T-helper 17 cell (primary cell): ENCODE measurements at places on chromosomes 12 and 14. TPM values are rescaled to one million over a fixed set of nuclear protein-coding genes. Genes with fewer than 3 reads are reported as not detected.

- DNase-seq: no peak
These were observed 100.4 kb downstream of the HMGA2 start for GRCh38 chr12:65924716-65925115.

DNA sequence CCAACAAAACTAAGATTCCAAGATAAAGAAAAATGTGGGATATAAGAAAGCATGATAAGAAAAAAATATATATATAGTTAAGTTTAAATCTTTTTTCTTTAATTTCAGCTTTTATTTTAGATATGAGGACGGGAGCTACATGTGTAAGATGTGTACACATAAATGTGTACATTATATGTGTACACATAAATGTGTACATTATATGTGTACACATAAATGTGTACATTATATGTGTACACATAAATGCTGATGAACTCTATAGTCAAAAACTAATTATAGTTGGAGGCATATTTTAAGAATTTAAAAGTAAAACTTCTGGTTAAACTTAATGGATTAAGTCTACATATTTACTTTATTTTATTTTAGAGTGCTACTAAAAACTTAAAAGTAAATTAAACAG is 123.6 kb downstream of the BTG1 start:
- no peak for DNase-seq

DNA sequence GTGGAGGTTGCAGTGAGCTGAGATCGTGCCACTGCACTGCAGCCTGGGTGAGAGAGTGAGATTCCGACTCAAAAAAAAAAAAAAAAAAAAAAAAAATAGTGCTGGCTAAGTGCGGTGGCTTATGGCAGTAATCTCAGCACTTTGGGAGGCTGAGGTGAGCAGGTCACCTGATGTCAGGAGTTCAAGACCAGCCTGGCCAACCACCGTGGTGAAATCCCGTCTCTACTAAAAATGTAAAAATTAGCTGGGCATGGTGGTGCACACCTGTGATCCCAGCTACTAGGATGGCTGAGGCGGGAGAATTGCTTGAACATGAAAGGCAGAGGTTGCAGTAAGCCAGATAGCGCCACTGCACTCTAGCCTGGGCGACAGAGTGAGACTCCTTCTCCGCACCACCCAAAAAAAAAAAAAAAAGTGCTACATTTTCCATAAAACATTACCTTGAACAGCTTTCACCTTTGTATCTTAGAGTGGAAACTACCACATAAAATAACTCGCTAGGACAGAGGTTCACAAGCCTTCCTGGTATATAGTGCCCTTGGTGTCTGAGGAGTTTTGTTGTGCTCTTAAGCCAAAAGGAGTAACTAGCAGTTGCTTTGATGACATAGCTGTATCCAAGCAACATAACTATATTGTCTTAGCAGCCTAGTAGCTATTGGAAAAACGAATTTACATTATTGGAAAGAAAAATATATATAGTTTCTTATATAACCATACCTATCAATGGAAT is 11.1 kb downstream of the PTGES3 start:
- DNase-seq: no peak

DNA sequence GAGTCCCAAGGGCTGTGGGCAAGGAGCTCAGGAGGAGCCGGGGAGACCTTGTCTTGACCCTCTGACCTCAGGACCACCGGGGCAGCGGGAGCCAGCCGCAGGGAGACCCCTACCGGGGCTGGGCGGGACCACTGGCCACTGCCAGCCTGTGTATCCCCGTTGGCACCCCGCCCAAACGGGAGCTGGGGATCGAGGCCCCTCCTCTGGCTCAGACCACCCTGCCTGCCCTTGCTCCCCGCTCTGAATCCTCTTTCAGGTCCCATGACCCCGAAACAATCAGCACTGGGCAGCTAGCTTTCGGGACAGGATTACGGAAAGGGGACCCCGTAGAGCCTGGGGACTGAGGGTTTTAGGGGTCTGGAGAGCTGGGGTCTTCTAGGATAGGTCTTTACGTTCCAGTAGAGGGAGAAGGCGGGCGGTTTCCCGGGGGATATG is 1.3 kb downstream of the GLI1 start:
- no peak for DNase-seq

GRCh38 chr12:4054630-4055029 is 181.4 kb upstream of the PARP11 start:
- no peak for DNase-seq

DNA sequence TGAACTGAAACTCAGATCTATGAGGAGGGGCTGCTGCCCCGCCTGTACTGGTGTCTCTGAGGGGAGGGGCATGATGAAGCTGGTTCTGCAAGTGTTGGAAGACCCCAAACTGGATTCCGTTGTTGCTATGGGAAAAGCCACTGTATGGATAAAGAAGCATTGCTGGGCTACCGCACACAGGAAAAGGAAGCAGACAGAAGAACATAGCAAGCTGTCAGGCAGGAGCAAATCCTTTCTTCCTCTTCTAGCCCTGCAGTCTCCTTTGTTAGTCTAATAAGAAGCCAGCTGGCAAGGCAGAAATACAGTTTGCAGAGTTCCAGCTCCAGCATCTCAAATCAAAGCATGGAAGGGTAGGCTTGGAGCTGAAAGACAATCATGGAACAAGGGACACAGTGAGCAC is 26.3 kb upstream of the NR1H4 start:
- no peak for DNase-seq

Gene DENND5B
- 0.94 TPM for total RNA-seq

Gene PRPF40B
- 7.1 TPM for total RNA-seq

DNA sequence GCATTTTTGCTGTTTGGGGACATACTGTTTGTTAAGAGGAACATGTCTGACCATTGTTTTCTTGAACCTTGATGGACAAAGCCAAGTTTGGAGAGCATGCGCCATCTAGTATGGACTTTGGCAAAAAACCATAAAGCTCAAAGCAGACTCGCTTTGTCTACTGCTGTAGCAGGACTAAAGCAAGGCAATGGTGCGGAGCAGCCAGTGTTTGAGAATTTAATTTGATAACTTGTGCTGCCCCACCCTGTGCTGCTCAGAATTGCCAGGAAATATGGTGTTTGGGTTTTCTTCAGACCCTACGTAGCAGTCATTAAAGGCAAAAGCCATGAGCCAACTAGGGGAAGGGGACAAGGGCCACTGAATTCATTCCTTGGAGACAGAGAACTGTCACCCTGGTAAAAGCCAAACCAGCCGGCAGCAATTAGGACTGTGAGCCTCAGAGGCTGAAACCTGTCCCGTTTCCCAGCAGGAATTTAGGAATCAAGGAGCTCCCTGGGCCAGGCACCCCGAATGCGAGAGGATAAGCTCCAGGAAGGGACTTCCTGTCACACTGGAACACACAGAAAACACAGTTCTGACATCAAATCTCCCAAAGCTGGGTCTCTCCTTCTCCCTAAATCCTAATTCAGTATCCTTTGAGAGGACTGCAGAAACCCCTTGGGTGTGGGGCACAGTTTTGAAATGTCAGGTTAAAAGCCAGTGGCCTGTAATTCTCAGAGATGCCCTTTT is 1.1 kb downstream of the AVIL start:
- DNase-seq: no peak

DNA sequence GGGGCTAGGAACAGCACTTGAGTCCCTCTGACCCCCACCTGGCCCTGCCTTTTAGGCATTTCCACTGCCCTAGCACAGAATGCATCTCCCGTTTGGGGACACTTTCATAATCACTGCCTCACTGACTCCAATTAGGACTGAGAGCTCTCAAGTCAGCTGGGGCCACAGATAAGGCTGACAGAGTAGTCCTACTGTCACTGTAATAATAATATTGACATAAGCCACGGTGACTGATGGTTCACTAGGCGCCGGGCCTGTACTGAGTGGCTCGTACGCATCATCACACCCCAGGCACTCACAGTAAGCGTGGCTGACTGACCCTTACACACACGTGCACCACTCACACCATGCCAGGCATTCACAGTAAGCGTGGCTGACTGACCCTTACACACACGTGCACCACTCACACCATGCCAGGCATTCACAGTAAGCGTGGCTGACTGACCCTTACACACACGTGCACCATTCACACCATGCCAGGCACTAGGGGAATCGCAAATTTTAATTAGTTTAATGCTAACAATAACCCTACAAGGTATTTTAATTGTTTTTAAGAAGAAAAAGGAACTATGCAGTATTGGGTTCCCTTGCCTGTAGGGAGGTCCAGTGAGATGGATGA is 87.7 kb downstream of the CHGA start:
- DNase-seq: no peak

Gene FSCB
- not detected for total RNA-seq

DNA sequence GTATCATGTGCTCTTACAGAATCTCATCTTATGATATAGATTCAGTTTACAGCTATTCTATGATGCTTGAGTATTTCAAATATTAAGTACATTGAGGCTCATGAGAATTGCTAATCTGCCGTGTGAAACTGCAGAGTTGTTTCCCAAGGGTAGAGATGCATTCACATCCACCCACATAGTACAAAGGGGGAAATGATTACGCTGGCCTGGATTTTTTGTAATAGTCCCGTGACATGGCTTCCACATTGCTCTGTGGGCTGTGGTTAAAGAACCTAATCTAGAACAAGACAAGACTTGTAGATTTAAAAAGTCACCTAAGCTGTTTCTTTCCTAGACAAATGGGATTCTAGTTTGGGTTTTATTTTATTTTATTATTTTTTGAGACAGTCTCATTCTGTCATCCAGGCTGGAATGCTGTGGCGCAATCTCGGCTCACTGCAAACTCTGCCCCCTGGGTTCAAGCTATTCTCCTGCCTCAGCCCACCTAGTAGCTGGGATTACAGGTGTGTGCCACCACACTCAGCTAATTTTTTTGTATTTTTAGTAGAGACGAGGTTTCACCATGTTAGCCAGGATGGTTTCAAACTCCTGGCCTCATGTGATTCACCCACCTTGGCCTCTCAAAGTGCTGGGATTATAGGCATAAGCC is 13.0 kb upstream of the RIOX1 start:
- no peak for DNase-seq

GRCh38 chr12:3777206-3777809 is 24.4 kb upstream of the CRACR2A start:
- DNase-seq: no peak

Gene FAM181A
- total RNA-seq: not detected

DNA sequence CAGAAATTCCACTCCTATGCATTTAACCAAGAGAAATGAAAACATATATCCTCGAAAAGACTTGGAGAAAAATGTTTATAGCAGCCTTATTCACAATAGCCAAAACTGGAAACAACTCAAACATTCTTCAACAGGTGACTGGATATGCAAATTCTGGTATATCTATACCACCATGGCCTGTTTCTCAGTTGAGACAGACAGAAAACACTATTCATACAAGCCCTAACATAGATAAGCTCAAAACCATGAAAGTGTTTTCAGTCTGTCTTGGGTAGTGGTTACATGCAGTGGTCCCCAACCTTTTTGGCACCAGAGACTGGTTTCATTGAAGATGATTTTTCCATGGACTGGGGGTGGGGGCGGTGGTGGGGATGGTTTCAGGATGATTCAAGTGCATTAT is 83.8 kb downstream of the SRGAP1 start:
- no peak for DNase-seq

DNA sequence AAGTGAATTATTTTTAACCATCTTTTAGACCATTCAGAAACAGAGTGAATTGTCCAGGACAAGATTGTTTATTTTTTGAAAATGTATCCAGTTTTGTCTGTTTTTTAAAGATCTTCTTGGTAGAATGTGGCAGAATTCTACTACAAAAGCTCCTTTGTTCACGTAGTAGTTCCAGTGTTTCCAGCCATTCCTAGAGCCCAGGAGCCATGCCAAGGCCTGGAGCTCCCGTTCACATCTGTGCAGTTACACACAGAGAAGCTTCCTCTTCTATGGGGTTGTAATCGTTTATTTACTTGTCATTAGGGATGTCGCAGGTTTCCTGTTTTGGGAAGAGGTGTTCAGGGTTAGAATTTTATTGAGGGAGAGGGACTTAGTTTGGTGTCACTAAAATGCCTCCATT is 409.8 kb downstream of the NPAS3 start:
- DNase-seq: no peak

- DNase-seq: no peak
These were observed 688 bp upstream of the NECAP1 start for GRCh38 chr12:8081251-8081920.

- no peak for DNase-seq
These were observed 256.4 kb upstream of the PWP1 start for GRCh38 chr12:107429006-107429705.

- no peak for DNase-seq
These were observed 35.2 kb downstream of the PPM1H start for GRCh38 chr12:62899568-62900390.

GRCh38 chr12:92557422-92557724 is 145.4 kb upstream of the PLEKHG7 start:
- no peak for DNase-seq

- DNase-seq: no peak
These were observed 21.3 kb upstream of the TSPAN9 start for GRCh38 chr12:3055704-3056467.

- no peak for DNase-seq
These were observed 1212.5 kb downstream of the GALC start for GRCh38 chr14:86780461-86780860.

GRCh38 chr12:6018265-6018664 is 73.2 kb upstream of the ANO2 start:
- no peak for DNase-seq

DNA sequence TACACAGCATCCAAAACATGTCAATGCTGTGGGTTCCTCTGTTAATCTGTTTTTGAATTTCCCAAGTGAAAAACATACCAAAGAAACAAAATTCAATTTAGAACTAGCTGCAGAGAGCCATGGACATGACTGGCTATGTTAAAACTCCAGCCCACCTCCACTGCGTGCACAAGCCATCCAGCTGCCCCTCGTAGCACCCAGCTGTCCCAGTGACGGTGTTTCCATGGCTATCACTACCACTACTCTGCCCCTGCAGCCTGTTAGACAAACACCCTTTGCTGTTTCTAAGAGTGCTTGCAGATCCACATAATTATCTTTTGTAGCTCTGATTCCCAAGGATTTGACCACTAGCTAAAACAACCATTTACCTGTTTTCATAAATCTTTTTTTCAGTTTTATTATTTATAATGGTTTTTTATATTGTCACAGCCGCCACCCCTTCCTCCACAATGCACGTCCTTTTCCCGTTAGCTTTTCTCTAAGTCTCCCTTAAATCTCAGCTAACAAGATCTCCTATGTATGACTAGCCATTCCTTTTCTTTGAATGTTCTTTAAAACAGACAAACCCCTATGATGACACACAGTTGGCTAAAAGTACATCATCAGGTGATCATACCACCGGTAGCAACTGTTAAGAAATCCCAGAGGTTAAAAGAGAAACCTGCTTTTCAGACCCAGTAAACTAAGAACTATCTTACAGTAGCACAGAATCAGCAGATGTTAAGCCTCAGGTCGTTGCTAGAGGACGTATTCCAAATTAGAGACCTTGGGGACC is 37.8 kb upstream of the NAA30 start:
- DNase-seq: no peak

DNA sequence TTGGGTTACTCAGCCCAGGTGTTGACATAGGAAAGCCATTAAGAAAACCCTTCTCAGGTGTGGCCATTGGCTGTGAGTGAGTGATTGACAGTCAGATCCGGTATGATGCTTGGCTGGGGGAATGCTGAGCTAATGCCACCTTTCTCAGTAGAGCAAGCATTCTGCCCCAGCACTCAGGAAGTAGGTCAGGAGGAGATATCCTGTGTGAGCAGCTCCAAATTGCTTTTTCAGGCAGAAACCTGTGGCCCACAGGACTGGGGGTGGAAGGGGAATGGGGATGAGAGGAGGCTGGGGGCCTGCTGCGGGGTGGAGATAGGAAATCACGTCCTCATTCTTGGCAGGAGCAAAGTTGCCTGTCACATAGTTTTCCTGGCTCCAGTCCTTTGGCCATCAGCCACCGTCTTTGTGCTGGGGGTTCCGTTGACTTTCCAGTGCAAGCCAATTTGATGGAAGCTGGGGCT is 55.7 kb downstream of the NINJ2 start:
- DNase-seq: no peak
